Activated naive CD4-positive, alpha-beta T cell treated with anti-CD3 and anti-CD28 coated beads, Interleukin-2, amount 50 U/mL, for 72 hours (primary cell): ENCODE measurements at places on chromosomes 7 and 10. TPM values are rescaled to one million over a fixed set of nuclear protein-coding genes. Genes with fewer than 3 reads are reported as not detected.

GRCh38 chr10:112959207-112959838, 9.3 kb downstream of the TCF7L2 start:
- DNase-seq = no peak

DNA sequence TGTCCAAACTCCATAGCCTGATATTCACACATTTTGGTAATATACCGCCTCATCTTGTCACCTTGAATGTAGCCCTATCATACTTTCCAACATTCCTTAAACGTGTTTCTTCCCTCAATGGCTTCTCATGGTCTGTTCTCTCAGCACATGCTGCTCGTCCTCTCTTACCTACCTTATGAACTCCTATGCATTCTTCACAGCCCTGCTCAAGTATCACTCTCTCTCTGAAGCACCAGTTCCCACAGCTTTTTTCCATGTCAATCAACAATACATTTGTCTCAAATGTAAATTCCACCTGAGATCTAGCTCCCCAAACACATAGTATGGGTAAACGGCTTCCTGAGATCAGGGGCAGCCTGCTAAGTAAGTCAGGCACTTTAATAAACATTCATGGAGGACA, 85.2 kb upstream of the ZMIZ1 start:
- no peak for DNase-seq

GRCh38 chr10:119498889-119499676, 43.4 kb downstream of the RGS10 start:
- DNase-seq = peak; percentile 65

- DNase-seq = no peak
Observed at GRCh38 chr10:28008054-28008453, 9.2 kb upstream of the ODAD2 start.

- no peak for DNase-seq
Observed at GRCh38 chr10:30816820-30817171, 187.2 kb upstream of the LYZL2 start.

- no peak for DNase-seq
Observed at GRCh38 chr10:17671307-17671706, 27.4 kb downstream of the STAM start.

- no peak for DNase-seq
Observed at GRCh38 chr7:152485826-152486225, 50.0 kb upstream of the KMT2C start.

DNA sequence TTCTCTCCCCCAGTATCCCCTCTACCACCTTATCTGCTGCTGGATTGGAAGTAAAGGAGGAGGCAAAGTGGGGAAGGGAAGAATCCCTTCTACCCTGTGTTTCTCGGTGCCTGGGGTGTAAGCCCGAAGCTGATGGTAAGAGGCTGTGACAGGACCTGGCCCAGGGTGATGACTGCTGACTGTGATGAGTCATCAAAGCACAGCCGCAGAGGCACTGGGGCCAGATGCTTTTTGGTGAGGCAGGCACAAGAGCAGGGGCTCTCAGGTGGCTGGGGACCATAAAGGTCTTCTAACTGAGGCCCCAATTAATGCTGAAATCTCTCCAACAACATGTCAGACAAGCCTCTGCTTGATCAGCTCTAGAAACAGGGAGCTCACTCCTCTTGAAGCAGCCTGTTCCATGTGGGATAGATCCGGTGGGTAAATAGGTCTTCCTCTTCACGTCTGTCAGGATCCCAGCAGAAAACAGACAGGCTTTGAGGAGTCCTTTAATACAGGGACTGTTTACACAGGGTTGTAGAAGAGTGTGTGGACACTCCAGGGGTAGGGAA, 86.1 kb upstream of the PCBD1 start:
- no peak for DNase-seq

DNA sequence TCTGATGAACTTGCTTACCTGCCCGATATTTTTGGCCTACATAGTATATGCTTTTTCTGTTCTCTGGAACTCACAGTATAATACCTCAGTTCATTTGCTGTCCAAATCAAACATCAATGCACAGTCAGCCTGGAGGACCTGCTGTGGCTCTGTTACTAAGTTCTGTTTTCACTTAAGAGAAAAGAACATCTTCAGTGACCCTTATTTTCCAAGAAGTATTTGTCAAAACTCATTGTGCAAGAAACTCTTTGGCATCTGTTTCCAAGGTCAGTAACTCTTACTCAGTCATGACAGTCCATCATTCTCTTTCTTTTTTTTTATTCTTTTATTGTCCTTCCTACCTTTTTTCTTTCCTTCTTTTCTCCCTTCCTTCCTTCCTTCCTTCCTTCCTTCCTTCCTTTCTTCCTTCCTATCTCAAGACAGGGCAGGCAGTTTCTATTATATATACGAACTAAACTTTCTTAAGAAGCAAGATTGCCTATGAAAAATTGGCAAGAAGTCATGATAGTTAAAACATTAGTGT, 37.8 kb upstream of the SEM1 start:
- DNase-seq = no peak

- DNase-seq = no peak
Observed at GRCh38 chr10:124282326-124282725, 136.4 kb downstream of the OAT start.

DNA sequence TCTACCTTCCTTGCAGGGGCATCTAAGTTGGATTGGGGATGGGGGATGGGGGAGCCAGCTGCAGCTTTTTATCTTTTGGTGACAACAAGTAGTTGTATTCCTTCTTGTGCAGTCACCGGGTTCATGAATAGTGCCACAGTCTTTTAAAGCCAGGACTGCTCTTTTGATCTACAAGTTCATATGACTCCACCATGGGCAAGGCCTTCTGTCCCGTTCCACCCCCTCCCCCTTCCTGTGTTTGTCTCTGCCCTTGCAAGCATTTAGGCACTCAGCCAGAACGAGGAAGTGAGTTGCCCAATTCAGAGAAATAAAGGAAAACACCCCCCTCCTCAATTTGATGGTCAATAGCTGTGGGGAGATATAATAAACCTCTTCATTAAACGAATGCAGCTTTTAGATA, 44.8 kb upstream of the EGR2 start:
- no peak for DNase-seq

DNA sequence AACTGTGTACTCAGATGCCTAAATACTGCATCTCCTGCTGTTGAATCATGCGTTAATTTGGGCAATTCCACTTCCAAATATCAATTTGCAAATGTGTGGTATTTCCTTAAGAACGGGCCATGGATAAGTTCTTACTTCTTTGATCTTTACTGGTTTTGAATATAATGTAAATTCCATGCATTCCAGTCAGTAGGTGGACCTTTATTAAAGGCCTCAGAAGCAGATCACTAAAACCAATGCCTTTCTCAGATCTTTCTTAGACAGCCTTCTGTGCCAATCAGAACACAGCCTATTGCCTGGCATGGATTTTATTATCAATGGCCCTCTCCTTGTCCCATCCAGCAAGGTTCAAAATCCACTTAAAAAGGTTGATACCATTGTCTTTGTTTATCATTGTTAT, 21.5 kb upstream of the POM121L12 start:
- no peak for DNase-seq

DNA sequence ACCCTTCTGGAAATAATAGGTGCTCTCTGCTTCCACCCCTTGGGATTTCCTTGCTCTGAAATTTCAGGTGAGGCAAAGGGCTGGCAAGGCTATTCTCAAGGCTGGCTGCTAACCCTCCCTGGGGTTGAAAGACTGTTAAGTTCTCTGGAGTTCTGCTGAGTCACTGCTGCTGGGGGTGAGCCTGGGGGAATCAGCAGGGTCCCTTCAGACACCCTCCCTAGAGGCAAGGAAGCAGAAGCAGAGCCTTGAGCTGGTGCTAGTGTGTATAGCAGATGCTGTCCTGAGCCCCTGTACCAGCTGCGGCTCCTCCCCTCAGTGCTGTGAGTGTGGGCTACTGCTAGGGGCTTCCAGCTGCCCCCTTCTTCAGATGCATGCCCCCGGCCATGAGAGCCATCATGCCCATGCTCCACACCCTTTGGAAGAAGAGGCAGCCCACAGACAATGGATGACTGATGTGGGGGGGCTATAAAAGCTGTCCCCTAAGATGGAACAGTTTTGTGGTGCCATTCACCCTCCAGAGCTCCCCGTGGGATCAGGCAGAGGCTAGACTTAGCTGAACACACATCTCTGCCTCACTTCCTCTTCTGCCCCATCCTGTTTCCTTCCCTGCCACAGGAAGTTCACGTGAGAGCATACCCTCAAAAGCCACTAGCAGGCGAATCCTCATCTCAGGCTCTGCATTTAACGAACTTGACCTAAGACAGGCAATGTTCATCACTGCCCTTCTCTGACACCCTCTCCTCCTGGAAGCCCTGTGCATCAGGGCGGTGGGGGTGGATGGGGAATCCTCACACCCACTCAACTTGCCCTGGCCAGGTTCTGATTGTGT, 91.8 kb downstream of the SH3PXD2A start:
- DNase-seq = no peak

GRCh38 chr7:107842213-107842612, 39.2 kb upstream of the SLC26A3 start:
- DNase-seq = no peak

GRCh38 chr10:92972066-92972870, 88.3 kb upstream of the CYP26C1 start:
- DNase-seq = no peak

- peak; percentile 59 for DNase-seq
Observed at GRCh38 chr7:2247141-2247995, 5.3 kb downstream of the NUDT1 start.

DNA sequence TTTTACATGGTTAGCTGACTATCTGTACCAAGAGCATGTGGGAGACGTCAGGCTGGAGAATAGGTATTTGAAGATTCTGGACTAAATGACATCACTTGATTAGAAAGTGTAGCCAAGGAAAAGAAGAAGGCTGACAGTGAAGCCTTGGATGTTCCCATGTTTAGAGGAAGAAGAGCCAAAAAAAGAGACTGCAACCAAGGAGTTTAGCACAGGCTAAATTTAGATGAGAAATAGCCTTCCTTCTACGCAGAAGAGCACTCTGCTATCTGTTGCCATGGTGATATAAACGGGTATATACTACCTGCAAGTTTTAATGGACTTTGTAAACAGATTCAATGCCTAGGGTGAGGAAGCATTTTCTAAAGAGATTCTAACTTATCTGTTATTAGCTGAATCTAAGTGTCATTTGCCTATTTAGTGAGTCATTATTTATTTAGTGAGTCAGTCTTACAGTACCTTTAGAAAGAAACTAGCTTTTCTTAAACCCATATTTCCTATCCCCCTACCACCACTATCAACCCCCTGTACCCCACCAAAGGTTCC, 69.8 kb downstream of the CDK6 start:
- no peak for DNase-seq

DNA sequence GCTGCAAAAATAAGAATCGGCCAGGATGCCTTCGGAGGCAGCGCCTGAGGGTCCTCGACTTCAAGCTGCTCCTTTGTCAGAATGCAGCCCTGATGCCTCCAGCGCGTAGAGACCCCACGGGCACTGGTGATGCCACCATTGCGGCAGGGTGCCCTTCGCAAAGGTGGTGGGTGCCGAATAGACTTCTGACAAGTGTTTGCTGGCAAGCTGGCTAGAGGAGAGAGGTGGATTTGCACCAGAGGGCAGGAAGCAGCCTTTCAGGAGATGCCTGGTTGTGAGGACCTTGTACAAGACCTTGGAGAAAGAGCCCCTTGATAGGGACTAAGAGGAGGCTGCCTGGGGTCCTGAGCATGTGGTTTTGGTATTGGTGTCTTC, 103.2 kb upstream of the PPIF start:
- no peak for DNase-seq

- DNase-seq = no peak
Observed at GRCh38 chr10:108612485-108612884, 1310.8 kb downstream of the XPNPEP1 start.

DNA sequence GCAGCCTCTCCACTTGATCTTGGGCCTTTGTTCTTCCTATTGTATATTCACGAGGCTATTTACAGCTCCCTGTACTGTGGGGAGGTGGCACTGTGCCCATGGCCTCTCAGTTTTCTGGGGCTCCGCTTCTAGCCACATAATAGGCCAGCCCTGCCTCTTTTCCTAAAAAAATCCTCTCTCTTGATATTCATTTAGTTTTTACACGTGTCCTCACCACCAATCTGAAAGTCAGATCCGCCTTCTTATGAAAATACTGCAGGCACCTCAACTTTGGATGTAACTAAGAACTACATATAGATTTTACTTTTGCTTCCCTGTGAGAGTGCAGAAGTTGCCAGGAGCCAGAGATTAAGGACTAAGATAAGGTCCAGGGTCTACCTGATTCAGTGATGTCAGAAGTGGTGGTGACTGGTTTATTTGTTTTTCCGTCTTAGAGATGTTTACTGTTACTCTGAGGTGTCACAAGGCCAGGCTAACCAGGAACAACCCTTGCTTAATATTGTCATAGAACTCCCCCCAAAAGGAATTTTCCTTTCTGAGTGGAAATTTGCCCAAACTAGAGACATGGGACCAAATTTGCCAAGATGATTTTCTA, 7.8 kb downstream of the BAMBI start:
- DNase-seq = no peak

- no peak for DNase-seq
Observed at GRCh38 chr10:71178880-71179279, 33.5 kb upstream of the UNC5B start.

DNA sequence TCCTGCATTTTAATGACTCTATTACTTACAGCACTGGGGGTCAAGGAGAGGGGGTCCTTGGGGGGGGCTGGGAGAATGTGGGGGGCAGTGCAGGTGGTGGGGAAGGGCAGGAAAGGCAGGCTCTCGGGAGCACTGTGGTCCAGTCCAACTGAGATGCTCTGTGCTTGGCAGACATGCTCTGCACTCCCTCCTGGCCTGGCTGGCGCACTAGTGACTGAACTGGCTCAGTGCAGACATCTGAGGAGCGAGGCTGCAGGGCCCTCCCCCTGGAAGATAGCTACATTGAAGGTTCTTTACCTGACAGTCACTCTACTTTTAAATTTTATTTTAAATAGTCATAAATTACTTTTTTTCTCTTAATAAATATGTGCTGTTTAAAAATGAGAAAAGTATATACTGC, 105.7 kb downstream of the NEURL1 start:
- DNase-seq = no peak

Gene IGF2BP3
- 0.56 TPM for total RNA-seq

Gene GATAD1
- 16.8 TPM for total RNA-seq

Gene SPDYE2B
- total RNA-seq = not detected

Gene TBXAS1
- 1.4 TPM for total RNA-seq

Gene NSUN6
- total RNA-seq = 19.2 TPM

Gene HOXA11
- not detected for total RNA-seq

Gene GRID2IP
- total RNA-seq = 0.30 TPM

Gene CHAT
- total RNA-seq = not detected

Gene COL26A1
- total RNA-seq = not detected
